Calu3 (cell line): ENCODE measurements at places on chromosomes 1 and 21.

- no peak overlapping the region for H3K4me3 ChIP-seq
- H3K4me1 ChIP-seq: peaks cover 2% of the 10 kb centered on the region
- no peak for DNase-seq
Observed at GRCh38 chr1:201989354-201990128, 7.1 kb downstream of the RNPEP start.

- no peaks in the 10 kb centered on the region for H3K4me1 ChIP-seq
- H3K27ac ChIP-seq: no peak overlapping the region
- peaks cover 6% of the 10 kb centered on the region for H3K36me3 ChIP-seq
- DNase-seq: no peak
- H3K27me3 ChIP-seq: peaks cover 68% of the 10 kb centered on the region
Observed at GRCh38 chr21:34271189-34271851, 92.5 kb upstream of the KCNE2 start.

GRCh38 chr1:63198871-63199394 lies 123.4 kb upstream of the FOXD3 start:
- no peaks in the 10 kb centered on the region for H3K4me1 ChIP-seq
- no peak for DNase-seq
- peaks cover 55% of the 10 kb centered on the region for H3K27me3 ChIP-seq
- no peak overlapping the region for H3K27ac ChIP-seq
- H3K36me3 ChIP-seq: no peaks in the 10 kb centered on the region

GRCh38 chr1:63294803-63295594 lies 27.4 kb upstream of the FOXD3 start:
- H3K4me3 ChIP-seq: no peak overlapping the region
- no peaks in the 10 kb centered on the region for H3K4me1 ChIP-seq
- peaks cover 14% of the 10 kb centered on the region for H3K27me3 ChIP-seq
- DNase-seq: no peak
- H3K36me3 ChIP-seq: no peaks in the 10 kb centered on the region

DNA sequence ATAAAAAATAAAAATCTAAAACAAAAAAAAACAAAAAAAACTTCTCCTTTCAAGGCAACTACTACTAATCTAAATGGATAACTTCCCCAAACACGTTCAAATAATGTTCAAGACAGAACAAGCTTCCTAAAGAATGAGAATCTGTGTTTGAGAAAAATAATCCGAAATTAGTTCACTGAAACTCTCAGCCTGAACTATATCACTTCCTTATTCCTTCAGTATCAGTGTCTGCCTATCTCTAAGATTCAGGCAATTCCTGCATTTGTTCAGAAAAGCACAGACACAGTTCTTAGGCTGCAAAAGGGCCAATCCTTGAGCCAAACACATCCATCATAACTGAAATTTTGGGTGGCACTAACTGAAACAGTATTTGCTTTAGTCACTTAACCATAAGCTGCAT lies 22.4 kb downstream of the DSTYK start:
- DNase-seq: no peak
- peaks cover 15% of the 10 kb centered on the region for H3K4me1 ChIP-seq
- no peaks in the 10 kb centered on the region for H3K36me3 ChIP-seq
- no peak overlapping the region for H3K4me3 ChIP-seq
- no peaks in the 10 kb centered on the region for H3K27me3 ChIP-seq
- no peak overlapping the region for H3K27ac ChIP-seq

GRCh38 chr1:85576266-85576641 lies 4.3 kb upstream of the CCN1 start:
- H3K27ac ChIP-seq: peak overlapping the region; percentile 32
- H3K36me3 ChIP-seq: peaks cover 52% of the 10 kb centered on the region
- peak overlapping the region; percentile 76 for H3K4me3 ChIP-seq
- DNase-seq: no peak
- H3K27me3 ChIP-seq: no peaks in the 10 kb centered on the region

GRCh38 chr1:2356911-2357845 lies 34.2 kb downstream of the MORN1 start:
- no peak overlapping the region for H3K27ac ChIP-seq
- H3K4me1 ChIP-seq: no peaks in the 10 kb centered on the region
- DNase-seq: no peak
- no peaks in the 10 kb centered on the region for H3K27me3 ChIP-seq
- H3K36me3 ChIP-seq: peaks cover 4% of the 10 kb centered on the region

- H3K27me3 ChIP-seq: peaks cover 41% of the 10 kb centered on the region
- no peak overlapping the region for H3K4me3 ChIP-seq
- no peaks in the 10 kb centered on the region for H3K36me3 ChIP-seq
- no peaks in the 10 kb centered on the region for H3K4me1 ChIP-seq
- H3K27ac ChIP-seq: no peak overlapping the region
Observed at GRCh38 chr1:227899820-227900449, 47.8 kb downstream of the WNT9A start.

- H3K27ac ChIP-seq: no peak overlapping the region
- peaks cover 6% of the 10 kb centered on the region for H3K36me3 ChIP-seq
- DNase-seq: peak; percentile 83
- H3K27me3 ChIP-seq: no peaks in the 10 kb centered on the region
Observed at GRCh38 chr1:207077470-207078377, 10.9 kb upstream of the C4BPB start.

DNA sequence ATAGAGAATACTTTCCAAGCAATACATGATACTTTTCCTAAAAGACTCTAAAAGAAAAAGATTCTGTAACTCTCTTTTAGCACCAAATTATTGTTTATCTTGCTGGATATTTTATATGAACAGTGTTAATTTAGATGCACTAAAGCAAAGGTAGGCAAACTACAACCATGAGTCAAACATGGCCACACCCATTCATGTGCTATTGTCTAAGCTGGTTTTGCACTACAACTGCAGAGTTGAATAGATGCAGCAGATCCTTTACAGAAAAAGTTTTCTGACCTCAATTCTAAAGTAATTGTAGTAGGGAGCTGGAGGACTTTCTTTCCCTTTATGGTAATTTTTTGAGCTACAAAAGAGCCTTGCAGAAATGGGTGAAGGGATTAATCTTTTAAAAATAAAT lies 19.4 kb downstream of the BLZF1 start:
- H3K27me3 ChIP-seq: no peaks in the 10 kb centered on the region
- DNase-seq: no peak
- peaks cover 26% of the 10 kb centered on the region for H3K36me3 ChIP-seq
- H3K4me1 ChIP-seq: peaks cover 10% of the 10 kb centered on the region
- no peak overlapping the region for H3K4me3 ChIP-seq

DNA sequence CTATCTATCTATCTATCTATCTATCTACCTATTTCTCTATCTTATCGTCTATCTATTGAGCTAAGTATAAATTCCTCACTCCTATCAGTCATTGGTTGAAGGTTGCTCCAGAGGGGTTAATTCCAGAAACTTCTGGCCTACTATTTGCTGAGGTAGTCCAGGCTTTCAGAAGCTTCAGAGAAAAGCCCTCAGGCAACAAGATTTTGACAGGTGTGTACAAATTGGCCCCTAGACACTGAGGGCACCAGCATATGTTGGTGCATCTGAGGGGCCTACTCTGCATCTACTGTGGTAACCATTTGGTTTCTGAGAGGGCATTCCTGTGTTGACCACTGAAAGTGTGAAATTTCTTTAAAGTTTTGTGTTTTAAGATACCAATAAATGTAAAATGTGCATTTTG lies 265.2 kb upstream of the B3GALT2 start:
- H3K4me1 ChIP-seq: no peaks in the 10 kb centered on the region
- H3K4me3 ChIP-seq: no peak overlapping the region
- no peak overlapping the region for H3K27ac ChIP-seq
- H3K27me3 ChIP-seq: no peaks in the 10 kb centered on the region
- H3K36me3 ChIP-seq: no peaks in the 10 kb centered on the region

GRCh38 chr1:235910357-235911299 lies 43.9 kb upstream of the LYST start:
- peaks cover 44% of the 10 kb centered on the region for H3K4me1 ChIP-seq
- peaks cover 4% of the 10 kb centered on the region for H3K36me3 ChIP-seq
- DNase-seq: peak; percentile 88
- H3K27ac ChIP-seq: peak overlapping the region; percentile 92
- H3K27me3 ChIP-seq: no peaks in the 10 kb centered on the region

GRCh38 chr1:42733415-42734200 lies 6.4 kb downstream of the CLDN19 start:
- DNase-seq: no peak
- no peaks in the 10 kb centered on the region for H3K4me1 ChIP-seq
- H3K36me3 ChIP-seq: no peaks in the 10 kb centered on the region
- H3K27me3 ChIP-seq: no peaks in the 10 kb centered on the region
- H3K27ac ChIP-seq: no peak overlapping the region

GRCh38 chr1:23930861-23931490 lies 17.8 kb upstream of the CNR2 start:
- no peak for DNase-seq
- H3K4me3 ChIP-seq: no peak overlapping the region
- H3K27me3 ChIP-seq: no peaks in the 10 kb centered on the region
- no peaks in the 10 kb centered on the region for H3K4me1 ChIP-seq
- H3K27ac ChIP-seq: no peak overlapping the region

DNA sequence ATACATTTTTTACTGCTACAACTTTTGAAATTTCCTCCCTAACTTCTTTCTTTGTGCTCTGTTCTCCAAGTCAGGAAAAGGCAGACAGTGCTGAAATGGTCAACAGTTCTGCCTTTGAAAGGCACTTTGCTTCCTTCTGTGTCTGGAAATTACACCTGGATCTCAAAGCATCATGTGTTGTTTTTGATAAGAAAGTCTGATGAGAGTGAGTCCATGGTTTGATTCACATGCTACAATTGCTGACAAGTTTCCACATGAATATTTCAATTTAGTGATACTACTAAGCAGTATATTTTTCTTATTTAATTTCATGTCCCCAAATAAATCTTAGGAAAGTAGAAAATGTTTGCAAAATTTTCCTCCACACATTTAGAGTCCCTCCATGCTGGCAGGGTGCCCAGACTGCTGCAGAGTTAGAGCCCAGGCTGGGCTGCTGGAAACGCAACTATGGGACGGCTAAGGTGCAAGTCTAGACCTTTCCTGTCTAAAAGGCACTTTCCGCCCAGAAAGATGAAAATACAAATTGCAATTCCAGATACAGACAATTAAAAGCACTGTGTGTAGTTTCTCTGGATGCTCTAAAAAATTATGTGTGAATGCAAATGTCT lies 96.6 kb upstream of the RUNX1 start:
- no peaks in the 10 kb centered on the region for H3K27me3 ChIP-seq
- H3K27ac ChIP-seq: peak overlapping the region; percentile 85

GRCh38 chr1:11138952-11139351 lies 39.3 kb upstream of the EXOSC10 start:
- H3K36me3 ChIP-seq: no peaks in the 10 kb centered on the region
- H3K27ac ChIP-seq: no peak overlapping the region
- no peak overlapping the region for H3K4me3 ChIP-seq
- H3K4me1 ChIP-seq: no peaks in the 10 kb centered on the region
- DNase-seq: no peak

DNA sequence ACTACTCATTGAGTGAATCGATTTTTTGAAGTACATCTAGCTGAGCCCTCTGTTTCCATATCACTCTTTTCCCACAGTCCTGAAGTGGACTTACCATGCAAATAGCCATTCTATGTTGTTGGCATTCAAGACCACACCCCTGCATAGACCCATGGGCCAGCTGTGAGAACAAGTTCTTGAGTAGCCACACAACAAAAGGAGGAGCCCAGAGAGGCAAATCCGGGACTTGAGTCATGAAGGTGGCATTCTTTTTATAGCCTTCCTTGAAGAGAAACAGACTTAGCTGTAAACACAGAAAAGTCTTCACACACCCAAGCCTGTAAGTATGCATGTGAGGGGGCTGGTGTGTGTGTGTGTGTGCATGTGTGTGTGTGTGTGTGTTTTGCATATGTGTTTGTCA lies 13.8 kb upstream of the SPRR5 start:
- H3K36me3 ChIP-seq: no peaks in the 10 kb centered on the region
- peaks cover 21% of the 10 kb centered on the region for H3K4me1 ChIP-seq
- DNase-seq: no peak
- H3K4me3 ChIP-seq: no peak overlapping the region
- no peaks in the 10 kb centered on the region for H3K27me3 ChIP-seq
- H3K27ac ChIP-seq: no peak overlapping the region

DNA sequence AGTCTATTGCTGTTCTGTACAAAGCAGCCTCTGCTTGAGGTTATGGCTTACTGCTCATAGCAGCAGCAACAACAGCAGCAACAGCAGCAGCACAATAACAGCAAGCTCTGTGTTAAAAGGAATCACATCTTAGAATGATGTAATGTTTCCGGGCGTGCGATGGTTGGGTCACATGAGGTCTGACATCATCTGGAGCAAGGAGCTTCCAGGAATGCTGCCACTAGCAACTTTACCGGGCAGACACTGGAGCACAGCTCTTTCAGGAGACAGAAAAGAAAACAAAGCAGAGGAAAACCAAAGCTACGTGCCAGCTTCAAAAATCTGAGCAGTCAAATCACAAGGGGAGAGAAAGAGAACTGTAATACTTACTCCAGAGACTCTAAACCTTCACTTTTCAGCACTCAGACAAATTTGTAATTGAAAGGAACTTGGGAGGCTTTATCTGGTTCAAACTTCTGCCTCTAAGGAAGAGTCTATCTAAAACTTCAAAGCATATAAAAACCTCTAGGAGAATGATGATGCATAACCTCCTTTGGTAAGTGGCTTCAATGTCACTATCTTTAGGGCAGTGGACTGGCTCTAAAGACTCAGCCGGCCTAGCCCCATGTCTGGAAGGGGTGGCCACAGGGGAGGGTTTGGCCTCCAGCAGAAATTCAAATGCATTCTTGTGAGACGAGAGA lies 28.3 kb upstream of the RAB3GAP2 start:
- peak; percentile 60 for DNase-seq
- no peaks in the 10 kb centered on the region for H3K27me3 ChIP-seq
- H3K27ac ChIP-seq: peak overlapping the region; percentile 56

DNA sequence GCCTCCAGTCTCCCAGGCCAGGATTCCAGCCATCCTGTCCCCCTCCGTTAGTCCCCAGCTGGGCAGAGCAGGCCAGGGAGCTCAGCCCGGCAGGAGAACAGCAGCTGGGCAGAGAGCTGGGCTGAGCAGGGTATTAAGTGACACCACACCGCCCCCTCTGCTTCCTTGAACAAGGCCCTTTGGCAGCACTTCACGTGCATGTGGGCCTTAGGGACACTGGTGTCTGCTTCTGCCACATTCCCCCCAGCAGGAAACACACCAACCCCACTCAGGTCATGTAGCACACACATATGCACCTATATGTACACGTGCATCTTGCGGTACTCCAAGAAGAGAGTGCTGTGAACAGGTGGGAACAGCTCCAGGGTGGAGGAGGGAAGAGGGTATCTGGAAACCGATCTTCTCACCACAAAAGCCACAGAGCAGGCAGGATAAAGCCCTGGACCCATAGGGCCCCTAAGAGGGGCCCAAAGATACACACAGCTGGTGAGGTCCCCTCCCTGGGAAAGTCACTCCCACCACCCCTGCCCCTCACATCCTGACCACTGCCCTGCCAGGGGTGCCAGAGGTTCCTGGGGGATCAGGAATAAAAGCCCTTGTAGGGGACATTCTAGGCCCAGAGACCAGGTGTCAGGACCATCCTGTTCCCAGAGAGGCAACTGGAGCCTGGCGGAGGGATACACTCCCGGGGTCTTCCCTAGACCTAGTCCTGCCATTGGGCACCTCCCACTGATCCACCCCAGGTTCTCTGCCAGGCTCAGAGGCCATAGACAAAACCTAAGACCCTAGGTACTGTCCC lies 4.5 kb downstream of the EPHA2 start:
- H3K27ac ChIP-seq: peak overlapping the region; percentile 68
- peaks cover 26% of the 10 kb centered on the region for H3K4me1 ChIP-seq
- DNase-seq: no peak
- peak overlapping the region; percentile 84 for H3K4me3 ChIP-seq
- H3K36me3 ChIP-seq: peaks cover 99% of the 10 kb centered on the region
- no peaks in the 10 kb centered on the region for H3K27me3 ChIP-seq

- no peak overlapping the region for H3K4me3 ChIP-seq
- H3K4me1 ChIP-seq: no peaks in the 10 kb centered on the region
- H3K27ac ChIP-seq: no peak overlapping the region
- H3K27me3 ChIP-seq: no peaks in the 10 kb centered on the region
- DNase-seq: no peak
Observed at GRCh38 chr1:205111354-205111753, 10.4 kb downstream of the RBBP5 start.

- H3K4me1 ChIP-seq: peaks cover 51% of the 10 kb centered on the region
- no peaks in the 10 kb centered on the region for H3K27me3 ChIP-seq
- no peak for DNase-seq
- H3K4me3 ChIP-seq: peak overlapping the region; percentile 75
Observed at GRCh38 chr21:15051644-15052458, 12.9 kb downstream of the NRIP1 start.
